ENCODE measurements at places on chromosomes 4 and X.

DNA sequence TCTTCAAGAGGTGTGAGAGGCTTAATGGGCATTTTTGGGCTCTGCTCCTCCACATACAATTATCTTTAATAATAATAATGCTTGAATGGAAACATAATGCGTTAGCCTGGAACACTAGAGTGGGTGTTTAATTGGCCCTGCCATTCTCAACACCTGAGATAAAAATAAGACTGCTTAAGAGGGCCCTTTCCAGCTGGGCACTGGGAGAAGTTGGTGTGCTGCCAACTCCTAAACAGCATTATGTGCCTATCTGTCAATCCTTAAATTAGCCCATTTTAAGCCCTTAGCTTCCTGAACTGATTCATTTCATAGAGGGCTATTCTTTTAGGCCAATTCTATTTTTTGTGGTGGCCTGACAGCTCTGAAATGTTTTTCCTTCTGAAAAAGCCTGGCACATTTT lies 211.1 kb upstream of the ZIC3 start:
- DNase-seq = no peak

- no peak for DNase-seq
Observed at GRCh38 chr4:165766976-165767375, 106.1 kb upstream of the TLL1 start.

- DNase-seq = no peak
Observed at GRCh38 chr4:141275834-141276233, 55.1 kb downstream of the ZNF330 start.

GRCh38 chr4:39178706-39179105 lies 3.6 kb upstream of the WDR19 start:
- no peak for DNase-seq
